ENCODE measurements at places on chromosomes 12 and 14.

DNA sequence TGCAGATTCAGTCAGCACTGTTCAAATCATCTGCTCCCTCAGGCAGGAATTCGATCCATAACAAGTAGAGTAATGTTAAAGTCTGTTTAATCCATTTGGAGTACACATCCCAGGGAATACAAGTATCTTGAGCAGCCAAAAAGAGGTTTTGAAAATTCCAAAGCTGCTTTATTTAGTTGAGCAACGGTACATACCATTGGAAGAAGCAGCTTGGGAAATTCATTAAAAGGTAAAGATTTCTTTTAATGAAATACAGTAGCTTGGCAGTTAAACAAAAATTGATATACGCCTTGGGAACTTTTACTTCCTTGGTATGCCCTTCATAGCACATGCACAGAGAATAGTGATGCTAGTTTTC lies 153.8 kb downstream of the LRIG3 start:
- no peak for DNase-seq

DNA sequence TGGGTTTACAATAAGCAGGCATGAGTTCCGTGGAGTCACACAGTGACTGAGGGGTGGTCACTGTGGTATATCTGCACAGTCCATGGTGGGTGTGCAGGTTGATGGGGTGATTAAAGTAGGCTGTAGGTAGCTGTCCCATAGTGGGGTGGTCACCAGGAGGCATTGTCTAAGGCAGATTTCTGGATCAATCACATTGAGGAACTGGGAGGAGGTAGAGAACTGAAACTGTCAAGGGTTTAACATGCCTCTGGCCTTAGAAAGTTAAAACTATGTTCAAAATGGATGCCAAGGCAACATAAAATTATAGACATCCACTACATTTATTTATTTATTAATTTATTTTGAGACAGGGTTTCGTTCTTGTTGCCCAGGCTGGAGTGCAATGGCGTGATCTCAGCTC lies 8.3 kb downstream of the ADCK1 start:
- no peak for DNase-seq

DNA sequence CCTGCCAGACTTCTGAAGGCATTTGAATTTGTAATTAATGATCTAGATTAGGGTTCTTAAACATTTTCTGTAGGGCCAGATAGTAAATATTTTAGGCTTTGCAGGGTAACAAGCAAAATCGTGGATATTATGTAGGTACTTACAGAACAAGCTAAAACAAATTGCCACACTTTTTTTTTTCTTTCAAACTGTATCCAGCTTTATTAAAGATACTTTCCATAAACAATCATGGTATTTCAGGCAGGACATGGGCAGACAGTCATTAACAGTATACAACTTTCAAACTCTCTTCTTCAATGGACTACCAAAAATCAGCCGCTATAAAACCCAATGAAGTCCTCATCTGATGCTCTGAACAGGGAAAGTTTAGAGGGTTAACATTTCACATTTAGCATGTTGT lies 9.6 kb downstream of the TRMT5 start:
- DNase-seq, result no peak

DNA sequence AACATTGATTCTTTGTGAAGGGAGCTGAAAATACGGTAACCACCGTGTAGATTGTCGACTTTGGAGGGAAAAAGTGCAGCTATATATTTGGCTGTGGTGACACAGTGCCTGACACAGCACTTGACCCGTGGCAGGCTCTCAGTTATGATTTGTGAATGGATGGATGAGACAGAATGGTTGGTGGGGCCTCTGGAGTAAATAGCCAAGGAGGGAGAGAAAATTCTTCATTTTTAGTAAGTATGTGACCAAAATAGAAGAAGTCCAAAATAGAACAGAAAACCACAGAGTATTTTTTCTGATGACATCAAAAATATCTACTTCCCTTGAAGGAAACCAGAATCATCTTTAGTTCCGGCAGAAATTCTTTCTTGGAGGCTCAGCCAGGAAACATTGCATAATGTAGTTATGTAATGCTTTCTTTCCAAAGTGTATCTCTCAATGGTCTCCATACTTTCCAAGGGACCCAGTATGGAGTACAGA lies 82.0 kb upstream of the WSCD2 start:
- DNase-seq, result no peak

GRCh38 chr14:52051251-52051650 lies 17.6 kb downstream of the NID2 start:
- DNase-seq, result no peak

- no peak for DNase-seq
Observed at GRCh38 chr12:117361905-117362304, 479 bp upstream of the NOS1 start.

DNA sequence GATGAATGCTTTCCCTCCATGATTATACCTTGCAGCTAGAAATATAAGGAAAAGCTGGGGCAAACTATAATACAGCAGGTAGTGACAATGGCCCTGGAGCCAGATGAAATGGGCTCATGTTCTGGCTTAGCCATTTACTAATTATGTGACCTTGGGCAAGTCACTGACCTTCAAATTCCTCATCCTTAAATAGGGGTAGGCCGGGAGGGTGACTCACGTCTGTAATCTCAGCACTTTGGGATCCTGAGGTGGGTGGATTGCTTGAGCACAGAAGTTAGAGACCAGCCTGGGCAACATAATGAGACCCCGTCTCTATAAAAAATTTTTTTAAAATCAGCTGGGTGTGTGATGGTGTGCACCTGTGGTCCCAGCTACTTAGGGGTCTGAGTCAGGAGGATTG lies 155.4 kb downstream of the C12orf75 start:
- DNase-seq, result no peak

GRCh38 chr14:30223966-30224365 lies 296.3 kb upstream of the PRKD1 start:
- DNase-seq, result no peak

- peak; percentile 49 for DNase-seq
Observed at GRCh38 chr14:100472094-100472455, 115.1 kb downstream of the BEGAIN start.

- DNase-seq, result no peak
Observed at GRCh38 chr12:94481734-94482133, 22.1 kb upstream of the CEP83 start.

DNA sequence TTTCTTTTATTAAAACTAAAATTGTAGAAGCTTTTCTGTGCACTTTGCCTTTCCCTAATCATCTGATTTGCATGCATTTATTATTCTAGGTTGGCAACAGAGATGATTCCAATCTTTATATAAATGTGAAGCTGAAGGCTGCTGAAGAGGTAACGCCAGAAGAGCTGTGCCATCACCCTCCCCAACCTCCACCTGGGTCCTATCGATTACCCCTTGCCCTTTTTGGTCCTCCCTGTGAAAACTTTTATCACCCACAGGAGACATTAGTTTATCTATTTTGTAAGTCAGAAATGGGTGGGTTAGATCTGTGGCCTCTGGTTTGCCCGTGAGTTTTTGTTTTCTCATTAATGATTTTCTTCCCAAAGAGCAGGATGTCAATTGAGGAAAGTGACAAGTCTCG lies 22.8 kb downstream of the MTHFD1 start:
- no peak for DNase-seq

DNA sequence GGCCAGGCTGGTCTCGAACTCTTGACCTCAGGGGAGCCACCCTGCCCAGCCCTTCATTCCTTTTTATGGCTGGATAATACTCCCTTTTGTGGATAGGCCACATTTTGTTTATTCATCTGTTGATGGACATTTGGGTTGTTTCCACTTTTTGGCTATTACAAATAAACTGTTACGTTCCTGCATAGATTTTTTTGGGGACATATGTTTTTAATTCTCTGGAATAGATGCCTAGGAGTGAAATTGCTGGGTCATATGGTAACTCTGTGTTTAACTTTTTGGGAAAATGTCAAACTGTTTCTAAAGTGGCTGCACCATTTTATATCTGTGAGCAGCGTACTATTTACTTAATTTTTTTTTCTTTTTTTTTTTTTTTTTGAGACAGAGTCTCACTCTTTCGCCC lies 9.8 kb downstream of the KMT5A start:
- no peak for DNase-seq

GRCh38 chr14:52079239-52079959 lies 10.5 kb upstream of the NID2 start:
- no peak for DNase-seq

GRCh38 chr12:38669530-38669929 lies 235.9 kb downstream of the CPNE8 start:
- no peak for DNase-seq

DNA sequence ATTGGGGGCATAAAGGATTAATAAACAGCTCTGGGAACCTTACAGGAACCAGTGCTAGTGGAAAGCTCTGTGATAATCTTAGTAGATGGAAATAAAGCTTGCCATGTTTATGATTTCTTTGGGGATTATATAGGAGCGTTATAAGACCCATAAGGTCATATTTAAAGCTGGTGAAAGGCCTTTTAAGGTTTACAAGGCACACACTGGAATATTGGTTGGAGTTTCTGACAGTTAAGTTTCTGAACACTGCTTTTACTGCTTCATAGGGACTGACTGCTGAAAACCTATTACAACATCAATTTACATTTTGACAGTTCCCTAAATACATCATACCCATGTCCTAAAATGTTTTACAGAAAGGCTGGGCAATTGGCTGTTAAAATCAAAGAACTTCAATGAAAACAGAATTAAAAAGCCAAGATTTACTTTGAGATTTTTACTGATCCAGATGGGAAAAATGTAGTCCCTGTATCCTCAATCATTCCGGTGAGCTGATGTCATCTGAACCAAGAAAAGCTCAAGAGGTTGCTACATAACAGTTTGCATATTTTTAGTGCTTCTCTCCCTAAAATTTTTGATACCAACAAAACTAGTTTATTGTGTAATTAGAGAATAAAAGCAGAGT lies 153.7 kb upstream of the IGF1 start:
- no peak for DNase-seq

- DNase-seq, result no peak
Observed at GRCh38 chr12:115464111-115464581, 780.2 kb upstream of the TBX3 start.

GRCh38 chr12:131831635-131832041 lies 3.4 kb downstream of the MMP17 start:
- no peak for DNase-seq

GRCh38 chr14:69370061-69370460 lies 28.0 kb downstream of the ERH start:
- DNase-seq, result no peak

- no peak for DNase-seq
Observed at GRCh38 chr12:5375547-5376295, 56.2 kb upstream of the NTF3 start.

GRCh38 chr12:60184096-60184495 lies 588.3 kb downstream of the SLC16A7 start:
- DNase-seq, result no peak

- DNase-seq, result no peak
Observed at GRCh38 chr12:115998119-115998633, 279.3 kb downstream of the MED13L start.

GRCh38 chr12:74424778-74425177 lies 112.9 kb upstream of the ATXN7L3B start:
- no peak for DNase-seq

GRCh38 chr14:26344596-26344995 lies 253.2 kb downstream of the NOVA1 start:
- no peak for DNase-seq

DNA sequence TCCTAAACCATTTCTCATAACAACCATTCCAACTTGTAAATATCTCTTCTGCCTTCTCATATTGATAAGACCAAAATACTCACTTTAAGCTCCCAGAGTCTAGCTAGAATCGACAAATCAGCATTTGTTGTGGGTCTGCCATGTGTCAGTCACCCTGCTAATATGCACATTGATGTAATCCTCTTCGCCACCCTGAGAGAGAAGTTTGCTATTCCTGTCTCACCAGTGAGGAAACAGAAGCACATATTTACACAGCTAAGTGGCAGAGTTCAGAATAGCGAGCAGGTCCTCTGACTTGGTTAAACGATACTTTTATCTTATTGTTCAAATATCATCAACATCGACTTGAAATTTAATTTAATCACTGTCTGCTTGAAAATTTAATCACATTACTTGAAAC lies 142.1 kb downstream of the ANO4 start:
- no peak for DNase-seq

GRCh38 chr12:96240656-96241055 lies 46.5 kb downstream of the ELK3 start:
- no peak for DNase-seq

GRCh38 chr14:96086574-96087077 lies 47.5 kb downstream of the C14orf132 start:
- no peak for DNase-seq

GRCh38 chr12:46389031-46389616 lies 16.6 kb upstream of the SLC38A2 start:
- no peak for DNase-seq

DNA sequence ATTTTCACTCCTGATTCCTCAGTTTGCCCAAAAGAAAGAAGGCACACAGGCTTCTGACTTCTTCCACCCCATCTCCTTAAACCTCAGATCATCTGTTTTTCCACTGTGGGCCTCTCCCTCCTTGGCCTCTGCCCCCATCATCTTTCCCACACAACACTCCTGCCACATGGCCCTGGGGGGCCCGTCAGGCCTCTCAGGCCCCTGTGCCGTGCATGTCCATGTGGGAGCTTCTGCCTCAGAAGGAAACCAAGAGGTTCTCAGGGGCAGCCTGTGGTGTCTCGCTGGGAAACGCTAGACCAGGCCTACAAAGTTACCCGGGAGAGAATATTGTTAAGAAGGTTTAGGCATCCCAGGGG lies 8.0 kb downstream of the KLHL33 start:
- DNase-seq, result no peak

DNA sequence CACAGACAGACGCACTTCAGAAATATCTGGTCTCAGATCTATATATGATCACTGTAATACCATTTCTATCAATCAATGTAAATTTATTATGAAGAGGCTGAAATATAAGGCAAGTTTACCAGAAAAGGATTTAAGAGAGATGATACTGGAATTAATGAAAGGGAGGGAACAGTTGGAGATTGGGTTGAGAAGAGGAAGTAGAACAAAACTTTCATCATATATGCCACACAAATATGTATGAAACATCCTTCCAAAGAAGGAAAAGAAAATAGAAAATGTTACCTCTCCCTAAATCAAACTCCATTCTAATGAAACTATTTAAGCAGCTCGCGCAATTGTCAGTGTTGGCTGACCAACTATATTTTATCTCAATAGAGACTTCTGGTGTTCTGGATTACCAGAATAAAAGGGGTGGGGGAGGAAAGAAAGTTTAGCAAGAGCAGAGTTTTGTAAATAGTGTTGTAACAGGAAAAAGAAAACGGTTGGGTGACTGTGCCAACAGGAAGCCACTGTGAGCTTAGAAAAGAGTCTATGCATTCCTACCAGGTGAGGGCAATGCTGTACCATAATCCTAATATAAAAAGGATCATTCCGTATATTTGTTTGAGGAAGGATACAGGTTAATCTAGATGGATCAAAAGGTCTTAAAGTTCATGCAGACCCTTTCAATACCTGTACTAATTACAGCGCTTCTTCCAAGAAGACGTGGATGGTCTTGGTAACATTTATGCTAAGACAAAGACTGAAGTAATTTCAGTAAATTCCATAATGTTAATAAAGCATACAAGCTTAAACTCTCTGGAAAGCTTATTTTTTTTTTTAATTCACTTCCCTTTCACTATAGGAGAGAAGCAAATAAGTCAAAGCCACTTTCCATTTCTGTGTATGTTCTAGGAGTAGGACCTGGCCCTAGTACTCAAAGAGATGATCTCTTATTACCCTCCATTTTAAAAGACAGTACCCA lies 14.5 kb upstream of the LLPH start:
- no peak for DNase-seq

GRCh38 chr12:53500142-53500775 lies 824 bp upstream of the TARBP2 start:
- DNase-seq, result no peak

- DNase-seq, result no peak
Observed at GRCh38 chr14:68711561-68712309, 81.1 kb downstream of the ZFP36L1 start.

All from NCI-H1436 treated with DMSO at 0.1 percent for 48 hours (cell line).